Activated T-helper 9 cell treated with anti-CD3 and anti-CD28 coated beads, Interleukin-2, amount 50 U/mL, for 16 hours (primary cell): ENCODE measurements at places on chromosomes 2 and 18.

GRCh38 chr18:57301573-57302559 lies 50.5 kb upstream of the ST8SIA3 start:
- no peak for DNase-seq

DNA sequence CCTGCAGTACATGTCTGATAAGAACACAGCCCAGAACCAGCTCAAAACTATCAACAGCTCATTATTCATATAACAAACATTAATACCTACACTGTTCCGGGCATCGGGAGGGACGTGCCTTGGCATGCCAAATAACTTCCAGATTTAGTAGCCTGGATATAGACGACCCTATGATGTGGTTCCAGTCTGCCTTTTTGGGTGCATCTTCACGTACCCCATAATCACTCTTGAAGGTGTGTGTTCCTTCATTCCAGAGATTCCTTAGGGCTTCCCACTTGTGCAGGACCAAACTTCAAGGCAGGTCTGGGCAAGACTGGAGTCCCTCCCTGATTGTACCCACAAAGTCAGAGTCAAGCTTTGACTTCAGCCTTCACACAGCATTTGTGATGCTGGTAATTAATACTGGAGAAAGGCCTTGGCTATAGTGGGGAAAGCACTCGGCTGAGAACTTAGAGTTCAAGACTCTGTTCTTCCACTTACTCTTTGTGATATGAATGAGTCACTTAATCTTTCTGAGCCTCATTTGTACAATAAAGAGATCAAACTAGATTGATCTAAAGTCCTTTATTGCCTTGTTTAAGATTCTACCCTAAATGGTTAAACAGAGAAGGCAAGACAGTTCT lies 27.7 kb upstream of the SPATS2L start:
- DNase-seq, result no peak

- DNase-seq, result peak; percentile 91
These were observed 8.0 kb downstream of the IRS1 start for GRCh38 chr2:226791487-226792081.

DNA sequence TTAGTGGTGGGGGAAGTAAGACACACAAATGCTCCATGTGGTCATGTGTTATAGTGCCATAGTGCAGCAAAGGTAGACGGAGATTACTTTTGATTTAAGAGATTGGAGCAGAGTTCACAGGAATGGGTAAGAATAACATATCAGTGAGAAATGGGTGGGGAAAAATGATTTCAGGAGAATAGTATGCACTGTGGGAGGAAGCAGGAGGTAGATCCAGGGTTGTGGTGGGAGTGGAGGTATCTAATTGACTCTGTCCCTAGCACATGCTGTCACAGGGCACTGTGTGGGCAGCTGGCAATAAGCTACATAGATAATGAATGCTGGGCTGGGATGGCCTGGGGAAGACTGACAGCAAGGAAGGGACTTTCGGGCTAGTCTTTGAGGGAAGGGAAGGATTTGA lies 65.3 kb downstream of the STAT1 start:
- DNase-seq, result no peak

DNA sequence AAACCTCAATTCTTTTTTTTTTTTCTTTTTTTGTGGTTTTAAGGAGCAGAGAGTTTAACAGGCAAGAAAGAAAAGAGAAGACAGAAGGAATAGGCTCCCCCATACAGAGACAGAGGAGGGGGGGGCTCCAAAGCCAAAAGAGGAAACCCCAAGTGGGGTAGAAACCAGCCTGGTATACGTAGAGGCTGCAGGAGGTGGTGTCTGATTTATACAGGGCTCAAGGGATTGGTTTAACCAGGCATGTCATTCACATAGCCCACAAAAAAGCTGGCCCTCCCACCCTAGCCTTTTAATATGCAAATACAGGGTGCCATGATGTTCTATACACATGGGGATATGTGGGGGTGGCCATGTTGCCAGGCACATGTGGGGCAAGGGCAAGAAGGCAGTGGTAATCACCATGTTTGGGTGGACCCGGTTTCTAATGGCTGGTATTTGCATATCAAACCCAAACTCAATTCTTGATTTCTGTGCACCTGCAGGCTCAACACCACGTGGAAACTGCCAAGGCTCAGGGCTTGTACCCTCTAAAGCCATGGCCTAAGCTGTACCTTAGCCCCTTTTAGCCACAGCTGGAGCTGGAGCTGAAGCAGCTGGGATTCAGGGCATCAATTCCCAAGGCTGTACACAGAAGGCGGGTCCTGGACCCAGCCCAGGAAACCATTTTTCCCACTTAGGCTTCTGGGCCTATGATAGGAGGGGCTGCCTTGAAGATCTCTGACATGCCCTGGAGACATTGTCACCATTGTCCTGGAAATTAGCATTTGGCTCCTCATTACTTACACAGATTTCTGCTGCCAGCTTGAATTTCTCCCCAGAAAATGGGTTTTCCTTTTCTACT lies 170.3 kb downstream of the MAIP1 start:
- no peak for DNase-seq

DNA sequence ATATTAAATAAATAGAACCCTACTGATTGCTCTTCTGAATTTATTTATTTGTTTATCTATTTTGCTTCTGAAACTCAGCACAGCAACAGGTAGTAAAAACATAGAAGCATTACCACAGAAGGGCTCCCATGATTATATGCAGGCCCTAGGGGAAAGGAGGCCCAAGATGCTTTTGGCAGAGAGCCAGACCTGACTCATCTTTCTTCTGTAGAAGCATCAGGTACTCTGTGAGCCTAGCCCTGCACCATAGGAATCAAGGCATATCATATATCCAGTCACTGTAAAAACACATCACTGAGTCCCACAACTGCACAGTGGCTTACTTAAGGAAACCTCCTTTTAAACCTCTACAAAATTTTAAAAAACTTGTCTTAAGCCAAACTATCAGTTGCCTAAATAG lies 1.8 kb downstream of the SCN9A start:
- DNase-seq, result no peak

- DNase-seq, result no peak
These were observed 70.5 kb downstream of the FMNL2 start for GRCh38 chr2:152405206-152406118.

GRCh38 chr2:10478916-10479315 lies 30.8 kb upstream of the ODC1 start:
- no peak for DNase-seq

GRCh38 chr2:138494265-138494966 lies 7.2 kb upstream of the SPOPL start:
- no peak for DNase-seq

GRCh38 chr2:70733646-70734180 lies 34.3 kb downstream of the ADD2 start:
- no peak for DNase-seq
